ENCODE measurements at places on chromosomes 3 and 15. TPM values are rescaled to one million over a fixed set of nuclear protein-coding genes. Genes with fewer than 3 reads are reported as not detected.

DNA sequence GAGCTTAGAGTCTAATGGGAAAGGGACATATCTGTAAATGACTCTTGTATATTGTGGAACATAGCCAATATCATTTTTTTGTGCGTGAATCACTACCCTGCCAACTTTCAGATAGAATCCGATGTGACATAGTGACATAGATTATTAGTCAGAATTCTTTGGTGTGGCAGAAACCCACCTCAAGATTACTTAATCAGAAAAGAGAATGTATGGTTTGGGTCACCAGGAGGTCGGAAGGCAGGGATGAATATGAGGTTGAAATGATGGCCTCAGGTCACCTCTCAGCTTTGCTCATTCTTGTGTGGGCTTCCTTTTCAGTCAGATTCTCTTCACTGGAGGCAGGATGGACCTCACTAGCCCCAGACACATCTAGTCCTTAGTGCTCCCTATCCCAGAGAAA is 41.4 kb downstream of the SNAPC5 start:
- DNase-seq = no peak

CHRFAM7A gene
- 1.0 TPM for polyA plus RNA-seq

DNA sequence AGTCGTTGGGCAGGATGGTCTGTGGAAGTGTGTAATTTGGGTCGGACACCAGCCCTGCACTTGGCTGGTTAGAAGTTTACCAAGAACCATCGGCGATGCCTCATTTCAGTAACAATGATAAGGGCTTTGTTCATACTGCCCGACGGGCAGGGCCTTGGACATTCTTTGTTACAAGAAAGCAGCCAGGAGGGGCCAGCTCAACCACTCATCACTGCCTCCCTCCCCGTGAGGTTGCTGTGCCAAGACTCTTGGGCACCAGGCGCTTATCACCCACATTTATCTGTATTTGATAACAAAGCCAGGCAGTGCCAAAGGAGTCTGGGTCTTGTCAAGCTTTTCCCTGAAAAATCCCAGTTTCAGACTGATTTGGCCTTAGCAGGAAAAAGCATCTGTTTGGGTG is 235.0 kb downstream of the ADAMTS17 start:
- no peak for DNase-seq

DNA sequence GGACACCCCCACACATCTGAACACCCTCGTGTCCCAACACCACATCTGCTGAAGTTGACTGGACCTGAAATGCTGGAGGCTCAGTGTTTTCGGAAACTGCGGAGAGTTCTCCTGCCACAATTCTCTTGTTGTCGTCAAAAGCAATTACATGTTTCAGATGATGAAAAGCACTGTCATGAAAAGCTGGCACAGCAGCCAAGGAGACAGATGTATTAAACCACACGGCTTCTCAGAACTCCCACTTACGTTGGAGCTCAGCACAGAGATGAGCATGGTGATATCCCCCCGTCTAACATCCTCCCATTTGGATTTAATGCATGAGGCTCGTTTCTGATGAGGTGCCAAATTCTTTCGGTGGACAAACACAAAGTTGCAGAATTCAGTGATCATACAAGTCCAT is 180.1 kb downstream of the RORA start:
- peak; percentile 57 for DNase-seq

DNA sequence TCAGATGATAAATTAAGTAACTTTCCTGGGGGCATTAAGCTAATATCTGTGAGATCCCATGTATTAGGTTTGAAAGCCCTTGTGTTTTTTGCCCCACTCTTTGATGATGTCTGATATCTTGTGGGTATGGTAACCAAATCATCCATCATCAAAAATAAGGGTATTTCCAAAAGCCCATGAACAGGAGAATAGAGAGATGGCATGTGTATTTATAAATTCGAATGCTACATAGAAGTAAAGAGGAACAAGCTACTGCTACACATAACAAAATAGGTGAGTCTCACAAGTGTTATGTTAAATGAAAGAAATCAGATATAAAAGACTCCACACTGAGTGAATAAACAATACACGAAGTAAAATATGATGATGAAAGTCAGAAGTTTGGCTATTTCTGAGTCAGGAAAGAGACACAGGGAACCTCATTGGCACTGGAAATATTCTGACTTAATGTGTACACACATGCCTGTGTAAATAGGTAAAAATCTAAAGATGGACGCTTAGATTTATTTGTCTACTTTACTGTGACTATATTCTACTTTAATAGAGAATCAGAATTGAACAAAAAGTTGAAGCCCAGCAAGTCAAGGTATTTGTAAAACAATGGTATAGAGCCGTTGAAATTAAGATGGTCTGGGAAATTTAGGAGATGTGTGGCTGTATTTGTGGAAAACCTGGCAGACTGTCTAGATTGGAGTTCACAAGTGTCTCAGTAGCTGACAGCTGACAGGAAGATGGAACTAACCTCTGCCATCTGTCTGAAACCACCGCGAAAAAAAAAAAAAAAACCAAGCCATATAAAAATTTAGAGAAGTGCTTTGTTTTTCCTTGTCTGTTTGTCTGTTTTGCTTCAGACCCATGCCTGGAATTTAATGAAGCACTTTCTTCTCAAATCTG is 111.0 kb upstream of the TGFBR2 start:
- DNase-seq = peak; percentile 71

Data from muscle of leg (tissue), 16 donors.